ENCODE measurements at places on chromosomes 1 and 21. TPM values are rescaled to one million over a fixed set of nuclear protein-coding genes. Genes with fewer than 3 reads are reported as not detected.

ZBTB17 gene
- total RNA-seq = 52.6 TPM

KCNJ15 gene
- 2.2 TPM for total RNA-seq

TRIM45 gene
- 48.0 TPM for total RNA-seq

TIAM1 gene
- total RNA-seq = 36.8 TPM

ATP1A2 gene
- 0.11 TPM for total RNA-seq

ATAD3B gene
- total RNA-seq = 42.0 TPM

SPTA1 gene
- total RNA-seq = not detected

C1QB gene
- not detected for total RNA-seq

SYT11 gene
- 1.7 TPM for total RNA-seq

ILDR2 gene
- 1.7 TPM for total RNA-seq

CFHR1 gene
- not detected for total RNA-seq

ZNF695 gene
- total RNA-seq = 15.1 TPM

GRCh38 chr21:14259747-14260146 lies 43.8 kb downstream of the RBM11 start:
- H3K27ac ChIP-seq = no peak overlapping the region
- DNase-seq = no peak
- no peak overlapping the region for H3K4me3 ChIP-seq

- DNase-seq = no peak
- H3K4me1 ChIP-seq = peaks cover 6% of the 10 kb centered on the region
- H3K27me3 ChIP-seq = peaks cover 10% of the 10 kb centered on the region
- H3K4me3 ChIP-seq = no peak overlapping the region
These were observed 139.8 kb downstream of the AK5 start for GRCh38 chr1:77421504-77422233.

DNA sequence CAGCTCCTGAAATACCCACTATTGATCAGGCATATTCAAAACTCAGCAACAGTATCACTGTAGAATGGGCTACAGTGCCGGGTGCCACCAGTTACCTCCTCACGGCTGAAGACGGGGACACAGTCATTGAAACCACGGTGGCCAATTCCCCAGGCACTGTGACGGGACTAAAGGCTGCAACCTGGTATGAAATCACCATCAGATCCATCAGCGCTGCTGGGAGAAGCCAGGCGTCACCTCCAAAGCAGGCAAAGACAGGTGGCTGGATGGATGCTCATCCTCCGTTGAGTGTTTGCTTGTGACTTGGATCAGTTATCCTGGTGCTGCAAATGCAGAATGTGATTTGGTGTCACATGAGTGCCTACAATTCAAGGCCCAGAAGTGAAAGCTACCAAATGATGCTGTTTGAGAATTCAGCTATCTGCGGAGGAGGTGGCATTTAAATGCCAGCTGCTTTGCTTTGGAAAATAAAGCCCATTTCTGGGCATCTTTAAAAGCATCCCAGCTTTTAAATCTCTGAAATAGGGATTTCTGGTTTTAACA lies 5.1 kb downstream of the FNDC7 start:
- DNase-seq = no peak
- no peak overlapping the region for H3K27ac ChIP-seq
- H3K4me1 ChIP-seq = no peaks in the 10 kb centered on the region
- no peak overlapping the region for H3K4me3 ChIP-seq

DNA sequence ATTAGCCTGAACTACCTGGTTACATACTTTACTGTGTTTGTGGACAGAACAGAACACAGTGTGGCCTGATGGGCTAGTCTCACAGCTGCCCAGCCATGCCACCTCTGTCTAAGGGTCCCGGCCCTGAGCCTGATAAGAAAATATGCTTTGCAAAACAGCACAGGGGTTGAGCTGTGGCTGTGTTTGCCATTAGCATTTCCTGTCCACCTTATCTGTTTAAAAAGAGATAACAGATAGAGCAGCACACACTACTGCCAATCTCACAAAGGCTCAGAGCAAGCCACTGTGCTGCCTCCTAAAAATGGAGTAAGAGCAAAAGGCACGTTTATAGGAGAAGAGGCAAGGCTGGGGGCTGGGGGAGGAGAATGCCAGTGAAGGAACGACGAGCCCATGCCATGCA lies 95.0 kb downstream of the SUSD4 start:
- no peaks in the 10 kb centered on the region for H3K36me3 ChIP-seq
- H3K4me1 ChIP-seq = peaks cover 36% of the 10 kb centered on the region
- DNase-seq = no peak
- peaks cover 89% of the 10 kb centered on the region for H3K27me3 ChIP-seq

DNA sequence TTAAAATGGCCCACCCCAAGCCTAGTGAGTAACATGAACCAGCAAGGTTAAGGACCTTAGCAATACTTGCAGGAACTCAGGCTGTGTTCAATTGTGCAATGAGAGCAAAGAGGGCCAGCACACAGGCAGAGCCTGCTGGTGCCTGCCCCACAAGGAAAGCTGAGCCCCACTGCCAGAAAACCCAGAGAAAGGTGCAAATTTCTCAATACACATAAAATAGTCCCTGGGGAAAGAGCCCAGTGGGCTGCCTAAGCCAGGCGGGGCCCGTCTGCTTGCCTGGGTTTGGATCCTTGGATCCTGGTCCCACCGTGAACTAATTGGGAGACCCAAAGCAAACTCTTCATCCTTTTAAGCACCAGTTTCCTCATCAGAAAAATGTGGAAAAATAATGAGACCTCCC lies 128.5 kb upstream of the CACNA1E start:
- peaks cover 34% of the 10 kb centered on the region for H3K27me3 ChIP-seq
- no peak overlapping the region for H3K4me3 ChIP-seq
- no peak overlapping the region for H3K27ac ChIP-seq
- H3K36me3 ChIP-seq = no peaks in the 10 kb centered on the region

GRCh38 chr1:47621977-47622376 lies 184.1 kb downstream of the FOXD2 start:
- peaks cover 60% of the 10 kb centered on the region for H3K27me3 ChIP-seq
- no peak overlapping the region for H3K4me3 ChIP-seq
- no peaks in the 10 kb centered on the region for H3K36me3 ChIP-seq
- no peak overlapping the region for H3K27ac ChIP-seq

GRCh38 chr1:87549738-87550137 lies 221.1 kb downstream of the LMO4 start:
- peaks cover 2% of the 10 kb centered on the region for H3K36me3 ChIP-seq
- H3K4me1 ChIP-seq = peaks cover 10% of the 10 kb centered on the region
- no peaks in the 10 kb centered on the region for H3K27me3 ChIP-seq
- no peak for DNase-seq
- no peak overlapping the region for H3K4me3 ChIP-seq

DNA sequence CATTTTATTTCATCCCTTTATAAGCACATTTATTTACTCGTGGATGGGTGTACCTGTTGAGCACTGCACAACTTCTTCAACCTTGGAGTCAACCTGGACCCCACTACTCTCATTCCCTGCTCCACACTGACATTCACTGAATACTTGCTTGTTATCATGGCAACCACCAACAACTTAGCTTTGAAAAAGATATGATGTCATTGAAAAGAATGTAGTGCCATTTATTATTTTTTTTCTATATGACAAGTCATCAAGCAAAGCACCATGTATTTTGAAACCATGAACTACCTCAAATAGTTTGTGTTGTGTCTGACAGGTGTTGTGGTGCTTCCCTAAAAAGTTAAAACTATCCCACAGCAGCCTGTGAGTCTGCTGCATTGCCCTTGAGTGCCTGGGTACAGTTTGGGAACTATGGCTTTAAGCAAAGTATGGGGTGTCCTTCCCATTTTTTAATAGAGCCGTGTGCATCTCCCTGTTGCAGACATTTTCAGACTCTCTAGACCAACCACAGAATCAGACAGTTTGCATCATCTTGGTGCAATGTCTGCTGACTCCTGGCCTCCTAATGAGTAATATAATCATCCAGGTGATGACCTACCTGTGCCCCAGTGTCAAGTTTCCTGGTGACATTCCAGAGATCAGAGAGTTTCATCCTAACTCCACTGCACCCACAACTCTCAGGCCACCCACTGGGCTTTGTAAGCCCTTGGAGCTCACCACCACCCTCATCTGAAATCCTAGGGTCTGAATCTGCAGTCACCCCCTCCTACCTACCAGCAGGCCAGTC lies 339.7 kb upstream of the PROX1 start:
- H3K27ac ChIP-seq = no peak overlapping the region
- peaks cover 12% of the 10 kb centered on the region for H3K27me3 ChIP-seq
- DNase-seq = no peak
- H3K4me3 ChIP-seq = no peak overlapping the region
- peaks cover 30% of the 10 kb centered on the region for H3K4me1 ChIP-seq
- H3K36me3 ChIP-seq = no peaks in the 10 kb centered on the region

DNA sequence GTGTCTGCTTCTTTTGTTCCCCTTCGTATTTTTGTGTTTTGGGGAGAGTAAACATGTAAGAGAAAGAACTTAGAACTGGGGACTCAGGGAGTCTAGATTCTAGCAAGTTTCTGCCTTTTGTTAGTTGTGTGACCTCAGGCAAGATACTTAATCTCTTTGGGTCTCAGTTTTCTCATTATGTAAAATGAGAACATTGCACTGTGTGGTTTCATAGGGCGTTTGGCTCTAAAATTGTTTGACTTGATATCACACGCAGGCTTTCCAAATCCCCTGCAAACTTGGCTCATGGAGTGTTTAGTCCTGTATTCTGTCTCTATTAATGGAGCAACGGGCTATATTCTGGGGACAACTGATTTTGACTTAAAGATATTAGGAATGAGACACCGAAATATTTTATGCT lies 57.7 kb downstream of the NTNG1 start:
- H3K36me3 ChIP-seq = no peaks in the 10 kb centered on the region
- no peak overlapping the region for H3K4me3 ChIP-seq
- H3K4me1 ChIP-seq = peaks cover 10% of the 10 kb centered on the region
- DNase-seq = no peak

DNA sequence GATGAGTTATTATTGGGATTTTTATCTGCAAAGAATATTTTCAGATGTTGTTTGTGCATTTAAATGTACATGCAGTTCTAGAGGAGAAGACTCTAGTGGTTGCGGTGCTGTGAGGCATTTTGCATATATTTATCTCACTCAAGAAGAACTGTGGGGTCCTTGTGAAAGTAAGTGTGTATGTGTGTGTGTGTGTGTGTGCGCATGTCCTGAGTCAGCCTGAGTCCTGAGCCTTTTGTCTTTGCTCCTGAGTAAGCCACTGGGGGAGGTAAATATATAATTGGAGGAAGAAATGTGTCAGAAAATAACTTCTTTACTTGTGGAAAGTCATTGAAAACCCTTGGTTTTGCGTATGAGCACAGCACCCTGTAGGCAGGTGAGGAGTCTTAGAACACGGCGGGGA lies 55.6 kb upstream of the CD34 start:
- H3K27ac ChIP-seq = no peak overlapping the region
- no peak overlapping the region for H3K4me3 ChIP-seq
- peaks cover 14% of the 10 kb centered on the region for H3K4me1 ChIP-seq
- H3K36me3 ChIP-seq = no peaks in the 10 kb centered on the region
- peaks cover 36% of the 10 kb centered on the region for H3K27me3 ChIP-seq
- DNase-seq = no peak

DNA sequence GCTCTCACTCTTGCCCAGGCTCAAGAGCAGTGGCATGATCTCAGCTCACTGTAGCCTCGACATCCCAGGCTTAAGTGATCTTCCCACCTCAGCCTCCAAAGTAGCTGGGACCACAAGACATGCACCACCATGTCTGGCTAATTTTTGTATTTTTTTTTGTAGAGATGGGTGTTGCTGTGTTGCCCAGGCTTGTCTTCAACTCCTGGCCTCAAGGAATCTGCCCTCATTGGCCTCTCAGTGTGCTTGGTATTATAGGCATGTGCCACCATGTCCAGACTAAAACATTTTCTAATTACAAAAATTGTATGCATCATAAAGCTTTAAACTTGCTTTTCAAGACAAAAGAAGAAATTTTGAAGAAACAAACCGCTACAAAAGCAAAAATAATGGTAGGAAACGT lies 20.1 kb downstream of the CBR1 start:
- no peaks in the 10 kb centered on the region for H3K27me3 ChIP-seq
- no peak overlapping the region for H3K27ac ChIP-seq
- H3K36me3 ChIP-seq = no peaks in the 10 kb centered on the region
- no peak for DNase-seq

DNA sequence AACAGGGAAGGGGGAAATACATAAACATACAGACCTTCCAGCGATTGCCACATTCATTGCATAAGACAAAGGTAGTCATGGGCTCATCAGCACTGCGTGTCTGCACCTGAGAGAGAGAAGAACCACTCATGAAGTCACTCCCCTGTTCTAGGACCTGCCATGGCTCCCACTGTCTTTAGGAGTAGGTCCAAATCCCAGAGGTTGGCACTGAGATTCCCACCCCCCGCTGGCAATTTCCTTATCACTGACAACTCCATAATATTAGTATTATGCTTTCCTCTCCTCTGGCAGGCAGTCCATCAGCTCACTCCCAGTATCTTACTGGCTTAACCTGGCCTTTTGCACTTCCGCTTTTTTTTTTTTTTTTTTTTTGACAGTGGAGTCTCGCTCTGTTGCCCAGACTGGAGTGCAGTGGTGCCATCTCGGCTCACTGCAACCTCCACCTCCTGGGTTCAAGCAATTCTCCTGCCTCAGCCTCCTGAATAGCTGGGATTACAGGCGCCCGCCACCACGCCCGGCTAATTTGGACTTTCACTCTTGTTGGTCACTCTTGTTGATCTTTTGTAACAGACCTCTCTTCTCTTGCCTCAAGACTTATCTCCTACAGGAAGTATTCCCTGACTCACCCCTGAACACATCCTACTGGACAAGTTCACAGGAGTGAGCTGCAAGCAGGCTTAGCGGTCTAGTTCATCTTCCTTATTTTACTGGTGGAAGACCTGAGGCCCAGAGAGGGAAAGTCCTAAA lies 14.8 kb upstream of the ZNF436 start:
- no peaks in the 10 kb centered on the region for H3K27me3 ChIP-seq
- H3K4me1 ChIP-seq = no peaks in the 10 kb centered on the region
- H3K4me3 ChIP-seq = no peak overlapping the region
- no peak overlapping the region for H3K27ac ChIP-seq

- H3K27me3 ChIP-seq = peaks cover 83% of the 10 kb centered on the region
- H3K36me3 ChIP-seq = no peaks in the 10 kb centered on the region
These were observed 500 bp downstream of the EPHA10 start for GRCh38 chr1:37764414-37764825.

GRCh38 chr1:90340606-90341005 lies 345.7 kb downstream of the ZNF326 start:
- H3K36me3 ChIP-seq = no peaks in the 10 kb centered on the region
- no peaks in the 10 kb centered on the region for H3K27me3 ChIP-seq
- DNase-seq = no peak
- H3K27ac ChIP-seq = no peak overlapping the region

Data from progenitor cell of endocrine pancreas (in vitro differentiated cells).